ENCODE measurements at places on chromosomes 6 and 20.
A peak's percentile ranks its signal among the peaks of the same experiment; 100 is the strongest.

GRCh38 chr6:29739136-29739881 is 16.1 kb downstream of the HLA-F start:
- DNase-seq, result no peak

DNA sequence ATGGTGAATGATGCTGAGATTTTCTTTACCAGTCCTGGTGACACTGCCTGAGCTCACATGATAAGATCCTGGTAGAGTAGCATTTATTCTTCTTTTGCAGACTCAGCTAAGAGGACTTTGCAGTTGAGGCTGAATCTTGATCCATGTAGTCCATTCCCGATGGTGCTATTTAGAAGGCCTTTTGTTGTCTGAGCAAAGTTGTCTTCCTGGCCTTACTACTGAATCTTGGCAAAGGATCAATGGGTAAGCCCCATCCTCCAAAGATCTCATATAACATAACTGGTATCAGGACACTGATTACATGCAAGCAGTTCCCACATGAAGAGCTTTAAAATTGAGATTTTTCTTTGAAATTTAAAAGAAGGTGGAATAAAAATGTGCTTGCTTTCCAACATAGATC is 291.6 kb downstream of the SOX4 start:
- DNase-seq, result no peak

DNA sequence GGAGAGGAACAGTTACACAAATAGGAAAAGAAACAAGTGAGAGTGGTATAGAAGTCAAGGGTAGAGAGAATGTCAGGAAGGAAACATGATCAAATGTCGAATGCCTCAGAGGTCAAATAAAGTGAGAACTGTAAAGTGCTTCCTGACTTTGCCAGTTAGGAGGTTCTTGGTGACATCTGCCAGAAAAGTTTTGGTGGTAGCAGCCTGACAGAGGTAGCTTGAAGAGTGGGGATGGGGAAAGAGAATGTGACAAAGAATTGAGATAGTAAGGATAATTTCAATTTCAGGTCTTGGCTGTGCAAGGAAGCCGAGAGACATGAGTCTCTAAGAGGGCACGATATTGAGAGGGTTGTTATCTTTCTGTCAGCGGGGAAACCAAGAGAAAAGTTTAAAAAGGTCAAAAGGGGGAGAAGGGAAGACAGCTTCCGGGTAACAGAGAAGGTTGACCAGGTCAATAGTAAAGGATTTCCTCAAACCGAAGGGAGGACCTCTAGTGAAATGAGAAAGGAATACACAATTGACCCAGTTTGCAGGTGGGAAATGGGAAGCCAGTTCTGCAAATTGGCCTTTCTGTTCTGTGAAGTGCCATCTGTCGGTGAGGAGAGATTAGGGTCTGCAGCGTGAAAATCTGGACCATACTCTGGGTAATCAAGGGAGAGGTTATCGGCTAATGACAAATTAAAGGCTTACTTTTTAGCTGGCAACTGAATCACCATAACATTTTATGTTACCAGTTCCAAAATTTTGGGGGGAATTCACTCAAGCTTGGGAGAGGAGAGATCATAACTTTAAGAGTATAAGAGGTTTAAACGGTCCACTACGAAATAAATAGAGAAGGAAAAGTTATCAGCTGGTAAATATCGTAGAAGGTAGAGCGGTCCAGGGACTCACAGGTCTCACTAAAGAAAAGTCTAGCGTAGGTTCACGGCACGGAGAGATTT is 973 bp upstream of the BRD2 start:
- DNase-seq, result no peak

DNA sequence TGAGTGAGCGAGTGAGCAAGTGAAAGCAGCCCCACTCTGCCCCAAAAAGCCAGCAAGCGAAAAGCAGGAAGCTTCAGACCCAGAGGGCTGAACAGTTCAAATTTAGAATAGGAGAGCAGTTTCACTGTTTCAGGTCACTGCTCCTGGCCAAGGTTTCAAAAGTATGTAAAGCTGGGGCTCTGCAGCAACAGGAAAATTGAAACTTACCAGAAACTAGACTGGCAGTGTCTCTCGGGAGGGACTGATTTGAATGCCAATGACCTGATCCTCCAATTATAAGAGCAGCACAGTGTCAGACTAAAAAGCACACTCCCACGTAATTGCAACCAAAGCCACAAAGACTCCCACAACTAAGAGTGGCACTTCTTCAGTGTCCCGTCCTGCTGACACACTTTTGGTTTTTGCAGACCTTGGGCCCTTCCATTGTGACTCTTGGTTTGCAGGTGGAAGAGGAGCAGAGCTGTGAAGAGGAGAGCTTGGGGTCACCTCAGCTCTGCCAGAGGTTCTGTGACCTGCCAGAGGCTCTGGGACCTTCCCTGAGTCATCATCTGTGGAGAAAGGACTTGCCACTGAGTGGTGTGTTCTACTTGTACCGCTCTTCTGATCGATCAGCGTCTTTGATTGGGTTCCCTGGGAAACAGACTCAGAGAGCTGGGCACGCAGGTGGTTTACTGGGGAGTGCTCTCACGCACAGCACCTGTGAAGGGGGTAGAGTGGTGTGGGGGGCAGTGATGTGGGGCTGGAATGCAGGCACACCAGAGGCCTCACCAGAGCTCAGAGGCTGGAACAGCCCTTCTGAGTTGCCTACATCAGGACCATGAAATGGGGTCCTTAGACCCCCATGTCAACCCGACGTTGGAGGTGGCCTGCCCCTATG is 52.7 kb upstream of the PTGIS start:
- DNase-seq, result peak; percentile 94

DNA sequence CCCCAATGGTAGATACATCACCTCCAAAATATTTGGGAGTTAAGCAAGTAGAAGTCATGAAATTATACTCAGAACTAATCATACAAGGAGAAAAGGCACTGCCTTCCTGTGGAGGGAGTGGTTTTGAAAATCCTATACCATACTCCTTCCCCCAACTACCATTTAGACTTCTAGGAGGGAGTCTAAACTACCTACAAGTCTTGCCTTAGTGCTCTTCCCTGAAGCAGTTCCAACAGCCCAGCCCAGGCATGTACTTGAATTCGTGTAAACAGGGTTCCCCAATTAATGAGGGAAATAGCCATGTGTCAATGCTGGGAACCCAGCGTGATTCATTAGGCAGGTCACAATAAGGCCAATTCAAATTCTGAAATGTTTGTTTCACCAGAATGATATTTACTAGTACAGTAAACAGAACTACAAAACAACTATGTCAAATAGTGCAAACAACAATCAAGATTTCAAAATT is 39.1 kb upstream of the SGK1 start:
- DNase-seq, result no peak

- no peak for DNase-seq
Observed at GRCh38 chr6:26170181-26170580, 83.0 kb downstream of the HFE start.

GRCh38 chr6:114712129-114712662 is 369.4 kb upstream of the HS3ST5 start:
- DNase-seq, result no peak

DNA sequence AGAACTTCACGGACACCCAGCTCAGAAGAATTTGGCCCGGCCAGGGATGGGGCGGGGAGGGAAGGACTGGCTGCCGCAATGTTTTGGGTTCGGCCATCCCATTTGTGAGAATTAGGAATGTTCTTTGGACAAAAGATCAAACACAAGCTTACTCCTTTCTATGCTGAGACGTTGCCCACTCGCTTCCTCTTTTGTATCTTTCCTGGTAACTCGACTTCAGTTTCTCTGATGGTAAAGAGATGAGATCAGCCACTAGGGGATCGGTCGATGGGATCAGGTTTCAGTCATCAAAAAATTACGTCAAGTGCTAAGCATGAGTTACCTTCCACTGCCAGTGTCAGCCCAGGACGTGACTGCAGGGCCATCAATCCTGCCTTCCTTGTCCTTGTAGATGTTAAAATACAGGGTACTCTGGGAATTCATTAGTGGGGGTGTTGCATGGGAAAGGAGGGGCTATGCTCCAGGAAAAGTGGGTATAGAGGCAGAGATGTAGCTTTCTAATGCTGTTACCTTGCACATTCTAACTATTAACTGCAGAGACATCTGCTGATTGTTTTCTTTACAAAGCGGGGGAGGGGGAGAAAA is 190.2 kb downstream of the TSHZ2 start:
- DNase-seq, result no peak

DNA sequence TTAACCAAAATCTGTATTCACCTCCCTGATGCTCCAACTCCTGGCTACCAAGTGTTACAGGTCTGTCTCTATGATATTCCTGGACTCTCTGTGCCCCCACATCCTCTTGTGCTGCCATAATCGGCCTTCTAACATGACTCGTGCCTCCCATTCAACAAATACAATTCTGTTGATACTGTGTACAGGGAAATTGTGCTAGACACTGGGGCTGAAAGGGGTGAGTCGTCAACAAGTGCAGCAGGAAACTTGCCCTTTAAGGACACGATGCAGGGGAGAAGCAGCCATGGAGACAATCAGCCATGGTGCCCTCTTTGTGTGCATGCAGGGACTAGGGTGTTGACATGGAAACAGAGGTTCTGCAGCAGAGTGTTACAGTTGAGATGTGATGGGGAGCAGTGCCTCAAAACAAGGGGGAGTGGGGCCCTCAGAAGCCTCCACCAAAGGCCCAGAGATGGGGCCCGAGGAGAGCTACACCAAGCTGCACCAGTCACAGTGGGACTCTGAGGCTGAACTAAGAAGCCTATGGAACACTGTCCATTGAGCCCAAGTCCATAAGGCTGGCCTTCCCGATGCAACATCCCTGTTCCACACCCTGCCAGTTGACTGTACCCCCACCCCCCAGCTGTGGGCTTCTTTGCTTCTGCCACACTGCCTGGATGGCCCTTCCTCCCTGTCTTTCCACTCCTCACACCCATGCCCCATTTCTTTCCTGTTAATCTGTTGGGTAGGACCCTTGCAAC is 3.1 kb downstream of the PCED1A start:
- no peak for DNase-seq

- DNase-seq, result no peak
Observed at GRCh38 chr20:38143646-38144554, 21.2 kb downstream of the TGM2 start.

GRCh38 chr6:73903155-73903554 is 207.2 kb downstream of the CD109 start:
- DNase-seq, result no peak

- no peak for DNase-seq
Observed at GRCh38 chr6:126199466-126199865, 140.4 kb upstream of the CENPW start.

- DNase-seq, result no peak
Observed at GRCh38 chr20:19937651-19938420, 79.3 kb upstream of the NAA20 start.

DNA sequence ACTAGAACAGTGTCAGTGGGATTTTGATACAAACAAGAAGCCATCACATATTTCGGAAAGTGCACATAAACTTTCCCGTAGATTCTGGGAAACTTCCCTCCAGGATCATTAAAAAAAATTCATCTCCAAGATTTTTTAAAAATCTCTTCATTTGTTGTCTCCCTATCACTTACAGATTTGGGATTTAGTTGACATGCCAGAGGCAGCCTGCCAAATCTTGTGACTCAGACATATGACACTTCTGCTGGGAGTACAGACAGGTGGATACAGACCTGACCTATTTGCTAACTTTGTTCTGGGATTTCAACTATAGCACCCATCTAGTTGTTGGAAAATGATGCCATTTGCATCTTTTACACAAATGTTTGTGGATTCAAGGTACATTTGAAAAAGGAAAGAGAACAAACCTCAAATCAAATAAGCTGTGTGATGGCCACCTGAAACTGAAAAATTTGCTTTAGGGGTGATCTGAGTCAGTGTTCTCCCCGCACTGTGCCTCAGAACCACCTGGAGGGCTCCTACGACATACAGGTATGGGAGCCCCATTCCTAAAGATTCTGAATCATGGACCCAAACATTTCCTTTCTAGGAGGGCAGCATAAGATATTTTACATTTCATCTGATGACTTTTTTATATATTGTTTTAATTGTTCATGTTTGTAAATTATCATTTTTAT is 21.9 kb upstream of the CD2AP start:
- no peak for DNase-seq

DNA sequence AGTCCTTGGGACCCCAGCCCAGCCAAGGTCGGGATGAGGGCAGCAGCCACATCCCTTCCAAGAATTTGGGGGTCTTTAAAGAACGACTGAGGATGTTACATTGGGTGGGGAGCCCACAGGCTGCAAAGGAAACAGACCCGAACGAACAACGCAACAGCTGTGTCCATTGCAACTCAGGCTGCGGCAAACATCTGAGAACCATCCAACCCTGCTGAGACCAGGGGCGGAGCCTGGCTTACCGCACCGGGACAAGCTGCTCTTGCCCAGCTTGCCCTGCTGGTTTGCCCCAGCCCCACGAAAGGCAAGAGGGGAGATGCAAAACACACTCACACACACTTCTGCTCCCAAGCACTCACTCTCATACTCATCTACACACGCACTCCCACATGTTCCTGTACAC is 21.5 kb upstream of the TAF4 start:
- no peak for DNase-seq

DNA sequence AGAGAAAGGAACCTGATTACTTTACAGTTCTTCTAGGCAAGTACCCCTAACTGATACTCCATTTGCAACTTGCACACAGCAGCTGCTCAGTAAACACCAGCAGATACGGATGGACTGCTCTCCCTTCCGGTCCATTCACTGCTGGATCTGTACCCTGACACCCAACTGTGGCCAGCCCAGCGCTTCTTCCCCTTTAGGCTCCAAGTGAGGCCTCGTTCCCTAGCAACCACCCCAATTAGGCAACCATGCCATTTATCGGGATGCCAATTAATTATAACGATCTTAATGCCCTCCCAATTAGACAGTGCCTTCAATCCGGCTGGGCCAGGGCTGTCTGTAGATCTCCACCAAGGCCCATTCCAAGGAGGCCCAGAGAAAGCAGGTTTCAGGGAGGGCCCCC is 3.2 kb downstream of the SULF2 start:
- no peak for DNase-seq

DNA sequence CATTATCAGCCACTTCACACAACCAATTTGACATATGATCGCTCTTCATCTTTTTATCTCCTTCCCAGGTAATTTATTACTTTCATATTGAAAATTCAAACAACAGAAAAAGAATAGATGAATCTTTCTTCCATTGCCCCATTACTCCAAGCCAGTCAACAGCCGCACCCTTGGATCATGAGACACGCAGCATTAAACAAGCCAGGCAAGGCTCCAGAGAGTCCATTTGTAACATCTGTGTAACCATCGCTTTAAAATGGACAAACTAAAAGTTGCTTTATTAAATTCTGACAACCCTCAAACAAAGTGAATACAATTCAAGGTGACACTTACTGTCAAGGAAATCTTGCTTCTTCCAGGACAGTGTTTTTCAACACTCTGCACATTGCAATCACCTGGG is 200.3 kb downstream of the EPM2A start:
- DNase-seq, result no peak

DNA sequence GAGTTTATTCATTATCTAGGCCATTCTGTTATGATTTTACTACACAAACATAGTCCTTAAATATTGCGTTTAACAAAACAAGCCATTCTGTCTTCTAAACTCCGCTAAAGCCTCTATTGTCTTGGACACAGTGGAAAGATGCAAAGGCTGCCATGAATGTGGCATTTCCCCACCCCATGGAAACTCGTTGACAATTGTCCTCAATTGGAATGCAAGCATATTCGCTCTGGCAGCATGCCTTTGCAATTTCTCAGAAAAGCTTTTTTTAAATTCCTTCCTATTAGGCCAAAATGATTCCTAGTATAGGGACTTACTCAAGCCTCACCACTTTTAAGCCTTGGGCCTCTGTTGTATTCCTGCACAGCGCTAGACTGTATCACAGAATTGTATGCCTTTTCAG is 22.8 kb downstream of the OR2A4 start:
- DNase-seq, result no peak

Data from GM12864 (cell line).